ENCODE measurements at places on chromosomes 2 and 18.

- DNase-seq: no peak
Measured at GRCh38 chr2:156625360-156626170, 189.4 kb downstream of the GPD2 start.

DNA sequence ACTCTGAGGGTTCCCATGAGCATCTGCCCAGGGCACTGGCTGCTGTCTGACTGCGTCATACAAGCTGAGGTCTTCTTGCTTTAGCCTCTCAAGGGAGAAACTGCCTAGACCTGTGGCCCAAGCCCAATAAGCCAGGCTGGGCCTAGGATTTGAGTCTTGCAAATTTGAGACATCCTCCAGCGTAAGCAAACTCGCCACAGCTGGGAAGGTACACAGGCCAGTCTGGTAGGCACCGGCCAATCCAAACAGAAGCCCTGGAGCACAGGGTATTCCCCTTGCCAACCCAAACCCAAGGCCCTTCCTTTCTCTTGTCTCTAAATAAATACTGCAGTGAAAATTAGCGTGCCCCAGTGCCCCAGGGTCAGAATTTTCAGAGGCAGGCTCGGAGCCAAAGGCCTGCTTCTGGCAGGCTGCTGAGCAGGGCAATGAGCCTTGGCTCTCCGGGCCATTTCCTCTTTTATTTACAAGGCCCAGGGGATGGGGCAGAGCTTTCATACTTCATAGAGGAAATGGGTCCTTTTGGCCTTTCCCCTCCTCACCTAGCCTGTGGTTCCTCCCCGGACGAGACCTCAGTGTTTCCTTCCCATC, 33.3 kb downstream of the POLR1A start:
- DNase-seq: no peak

GRCh38 chr2:168039881-168040280, 207.5 kb downstream of the STK39 start:
- DNase-seq: no peak

DNA sequence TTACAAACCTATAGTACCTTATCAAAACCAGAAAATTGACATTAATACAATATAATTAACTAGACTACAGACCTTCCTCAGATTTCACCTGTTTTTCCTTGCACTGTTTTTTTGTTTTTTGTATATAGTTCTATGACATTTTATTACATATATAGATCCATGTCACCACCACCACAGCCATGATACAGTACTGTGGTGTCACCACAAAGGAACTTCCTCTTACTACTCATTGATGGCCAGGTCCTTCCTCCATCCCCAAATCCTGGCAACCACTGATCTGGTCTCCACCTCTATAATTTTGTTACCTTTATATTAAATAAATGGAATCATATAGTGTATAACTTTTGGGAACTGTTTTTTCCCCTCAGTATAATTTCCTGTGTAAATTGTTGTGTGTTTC, 19.4 kb upstream of the ATP6V1B1 start:
- no peak for DNase-seq

- DNase-seq: no peak
Measured at GRCh38 chr2:20040489-20041172, 10.8 kb downstream of the LAPTM4A start.

- DNase-seq: no peak
Measured at GRCh38 chr18:69590150-69590549, 189.5 kb downstream of the DOK6 start.

- no peak for DNase-seq
Measured at GRCh38 chr2:81247648-81248047, 943.1 kb upstream of the LRRTM1 start.

- DNase-seq: no peak
Measured at GRCh38 chr2:9832586-9832985, 10.7 kb upstream of the TAF1B start.

- DNase-seq: no peak
Measured at GRCh38 chr18:24485681-24486080, 25.2 kb downstream of the HRH4 start.

DNA sequence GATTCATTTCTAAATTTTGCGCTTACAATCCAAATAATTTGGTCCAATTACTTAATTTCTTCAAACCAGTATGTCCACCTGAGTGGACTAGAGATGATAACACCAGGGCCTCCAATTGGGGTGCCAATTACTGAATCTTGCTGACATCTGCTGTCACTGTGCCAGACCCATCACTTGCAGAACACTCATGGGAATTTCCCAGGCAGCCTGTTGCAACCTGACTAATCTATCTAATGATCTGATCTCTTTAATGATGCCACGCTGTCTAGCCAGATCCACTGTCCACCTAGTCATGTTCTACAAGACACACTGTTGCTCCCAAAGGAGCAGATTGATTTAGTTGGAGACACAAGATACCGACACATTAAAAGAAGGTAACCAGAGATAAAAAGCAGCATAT, 11.8 kb upstream of the LRP1B start:
- no peak for DNase-seq

GRCh38 chr18:56522816-56523215, 115.6 kb downstream of the TXNL1 start:
- DNase-seq: no peak

GRCh38 chr2:240528406-240529040, 29.3 kb downstream of the ANKMY1 start:
- no peak for DNase-seq

DNA sequence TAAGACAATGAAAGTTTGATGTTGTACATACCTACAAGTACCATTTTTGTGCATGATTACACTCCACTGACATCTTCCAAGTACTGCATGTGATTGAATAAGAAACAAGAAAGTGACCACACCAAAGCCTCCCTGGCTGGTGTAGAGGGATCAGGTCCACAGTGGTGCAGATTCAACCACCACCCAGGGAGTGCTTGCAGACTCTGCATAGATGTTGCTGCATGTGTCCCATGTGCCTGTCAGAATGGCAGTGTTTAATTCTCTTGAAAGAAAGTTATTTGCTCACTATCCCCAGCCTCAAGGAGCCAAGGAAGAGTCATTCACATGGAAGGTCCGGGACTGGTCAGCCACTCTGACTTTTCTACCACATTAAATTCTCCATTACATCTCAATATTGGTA, 114.5 kb downstream of the MMADHC start:
- DNase-seq: no peak

DNA sequence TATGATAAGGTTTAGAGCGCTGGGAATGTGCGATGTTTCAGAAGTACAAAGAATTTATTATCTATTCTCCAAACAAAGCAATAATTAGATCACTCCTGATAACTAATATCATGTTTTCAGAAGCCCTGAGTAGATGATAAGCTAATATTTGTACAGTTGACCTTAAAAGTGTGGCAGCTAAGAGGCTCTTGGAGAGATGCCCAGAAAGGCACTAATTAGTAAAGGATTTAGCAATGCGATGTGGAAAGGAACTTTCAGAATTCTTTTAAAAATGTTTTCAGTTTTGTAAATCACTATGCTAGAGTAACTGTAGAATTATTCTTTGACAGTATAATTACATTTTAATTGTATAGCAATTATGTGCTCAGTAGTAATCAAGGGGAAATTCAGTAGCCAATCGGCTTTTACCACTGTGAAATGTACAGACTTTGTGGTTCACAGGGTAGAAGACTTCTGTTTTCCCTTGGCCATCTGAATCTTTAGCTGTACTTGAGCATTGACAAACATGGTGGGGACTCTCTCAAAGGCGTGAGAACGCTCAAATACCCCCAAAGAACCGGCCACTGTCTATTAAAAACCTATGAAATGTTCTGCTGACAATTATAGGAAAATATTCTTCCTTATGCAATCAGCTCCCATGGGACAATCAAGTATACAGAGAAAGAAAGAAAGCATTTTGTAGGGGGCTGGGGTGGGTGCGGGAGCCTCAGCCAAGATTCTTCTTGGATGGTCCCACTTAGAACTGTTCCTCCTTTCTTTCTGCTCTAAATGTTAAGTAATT, 262.8 kb upstream of the AGAP1 start:
- DNase-seq: no peak

DNA sequence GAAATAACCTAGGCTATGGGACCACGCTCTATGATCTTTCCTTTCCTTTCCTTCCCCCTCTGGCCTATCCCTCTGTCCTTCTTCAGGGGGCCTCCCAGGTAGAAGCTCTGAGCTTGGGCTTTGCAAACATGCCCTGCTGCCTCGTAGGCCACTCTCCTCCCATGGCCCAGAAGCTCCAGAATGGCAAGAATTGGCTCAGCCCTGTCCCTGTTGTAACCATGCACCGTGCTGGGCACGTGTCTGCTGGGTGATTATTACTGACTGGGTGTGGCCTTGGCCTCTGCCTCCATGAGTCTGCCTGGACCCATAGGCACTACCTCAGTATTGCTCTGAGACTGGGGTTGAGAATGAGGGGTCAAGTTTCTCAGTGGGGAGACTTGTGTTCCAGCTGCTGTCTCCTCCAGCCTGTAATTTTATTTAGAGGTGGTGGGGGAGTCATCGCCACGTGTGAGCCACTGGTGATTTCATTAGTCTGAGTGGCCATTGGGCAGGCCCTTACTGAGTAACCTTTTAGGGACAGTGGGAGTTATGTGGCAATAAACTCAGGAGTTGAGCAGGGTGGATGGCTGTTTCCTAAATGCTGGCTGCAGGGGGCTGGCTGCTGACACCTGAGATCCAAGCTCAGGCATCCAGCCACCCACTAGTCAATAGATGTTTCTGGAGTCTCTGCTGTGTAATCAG, 157.9 kb downstream of the CLIP4 start:
- DNase-seq: no peak

- no peak for DNase-seq
Measured at GRCh38 chr2:12727641-12728040, 10.9 kb downstream of the TRIB2 start.
